GM12891 (cell line): ENCODE measurements at places on chromosomes 6 and 20.

GRCh38 chr20:8809107-8809953 is 259.6 kb upstream of the PLCB4 start:
- no peak for DNase-seq

- no peak for DNase-seq
Observed at GRCh38 chr6:110823146-110823545, 7.9 kb upstream of the CDK19 start.

GRCh38 chr6:122648726-122649125 is 38.5 kb downstream of the PKIB start:
- no peak for DNase-seq

GRCh38 chr6:108531332-108531731 is 29.4 kb upstream of the FOXO3 start:
- no peak for DNase-seq

- no peak for DNase-seq
Observed at GRCh38 chr6:9783567-9783966, 631.3 kb downstream of the TFAP2A start.

DNA sequence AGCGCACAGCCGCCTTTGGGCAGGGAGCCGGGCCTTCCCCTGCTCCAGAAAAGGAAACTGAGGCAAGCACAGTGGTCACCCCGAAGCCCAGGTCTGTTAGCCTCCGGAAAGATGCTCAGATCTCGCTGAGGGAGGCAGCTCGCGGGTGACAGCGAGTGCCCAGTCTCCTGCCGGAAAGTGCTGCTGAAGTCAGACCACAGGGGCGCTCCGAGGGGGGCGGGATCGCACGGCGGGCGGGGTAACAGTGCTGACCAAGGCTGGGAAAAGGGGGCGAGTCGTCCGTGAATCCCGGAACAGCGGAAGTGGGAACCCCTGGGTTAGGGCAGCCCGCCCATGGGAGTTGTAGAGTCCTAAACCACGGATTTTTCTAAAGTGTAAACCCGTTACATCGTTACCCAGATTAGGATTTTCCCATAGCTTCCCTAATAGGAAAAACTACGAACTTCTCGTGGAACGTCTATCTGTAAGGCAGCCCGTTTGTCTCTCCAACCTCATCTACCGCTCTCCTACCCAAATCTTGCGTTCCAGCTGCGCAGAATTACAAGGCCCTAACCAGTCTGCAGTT is 504 bp downstream of the VPS16 start:
- DNase-seq, result no peak
